Right forelimb (tissue), 1 donor: ENCODE measurements at places on chromosomes 4 and X.

- DNase-seq = no peak
Measured at GRCh38 chr4:151417164-151417571, 8.2 kb downstream of the FHIP1A start.

DNA sequence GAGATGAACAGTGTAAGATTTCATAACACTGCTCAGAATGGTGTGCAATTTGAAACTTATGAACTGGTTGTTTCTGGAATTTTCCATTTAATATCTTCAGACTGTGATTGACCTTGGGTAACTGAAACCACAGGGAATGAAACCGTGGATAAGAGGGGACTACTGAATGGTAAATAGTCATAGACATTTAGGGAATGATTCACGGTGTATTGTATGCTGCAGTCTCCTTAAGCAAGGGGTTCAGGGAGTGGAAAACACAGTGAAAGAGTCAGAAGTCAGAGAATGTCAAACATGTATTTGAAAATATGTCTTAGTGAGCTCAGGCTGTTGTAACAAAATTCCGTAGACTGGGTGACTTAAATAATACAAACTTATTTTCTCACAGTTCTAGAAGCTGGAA lies 398.2 kb upstream of the DIPK2B start:
- DNase-seq = no peak

DNA sequence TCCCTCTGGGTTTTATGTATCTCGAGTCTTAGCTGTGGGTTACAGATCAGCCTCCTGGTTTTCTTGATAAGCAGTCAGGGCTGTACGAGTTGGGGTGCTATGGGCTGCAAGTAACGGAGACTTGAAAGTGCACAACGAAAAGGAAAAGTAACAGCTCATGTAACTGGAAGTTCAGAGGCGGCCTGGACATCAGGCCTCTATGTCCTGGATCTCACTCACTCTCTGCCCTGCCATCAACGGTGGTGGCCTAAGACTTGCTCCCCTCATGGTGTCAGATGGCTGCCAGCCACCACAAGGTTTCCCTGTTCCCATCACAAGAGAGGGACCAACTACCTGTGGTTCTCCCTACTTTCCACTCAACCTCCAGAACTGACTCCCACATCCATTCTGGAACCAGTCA lies 4.8 kb downstream of the PPP2R2C start:
- DNase-seq = no peak

GRCh38 chr4:127015667-127016117 lies 617.1 kb upstream of the INTU start:
- no peak for DNase-seq

- DNase-seq = no peak
Measured at GRCh38 chr4:59102311-59102710, 1992.1 kb upstream of the IGFBP7 start.

- DNase-seq = no peak
Measured at GRCh38 chr4:158189422-158189821, 16.6 kb upstream of the GASK1B start.
